CD4-positive, alpha-beta T cell (primary cell): ENCODE measurements at places on chromosomes 4 and X. TPM values are rescaled to one million over a fixed set of nuclear protein-coding genes. Genes with fewer than 3 reads are reported as not detected.

TRPC3 gene
- total RNA-seq = not detected

ARHGEF38 gene
- total RNA-seq = not detected

NAP1L3 gene
- total RNA-seq = 7.7 TPM

DGKK gene
- not detected for total RNA-seq

UGT2B15 gene
- total RNA-seq = not detected

SERTM2 gene
- not detected for total RNA-seq

HSFX4 gene
- total RNA-seq = not detected

APBB2 gene
- not detected for total RNA-seq

CTAG1B gene
- not detected for total RNA-seq
